ENCODE measurements at places on chromosomes 13 and 19.

- no peak overlapping the region for H3K4me3 ChIP-seq
- no peaks in the 10 kb centered on the region for H3K4me1 ChIP-seq
- no peaks in the 10 kb centered on the region for H3K27me3 ChIP-seq
- no peak overlapping the region for H3K27ac ChIP-seq
These were observed 38.7 kb upstream of the ZNF536 start for GRCh38 chr19:30333291-30334065.

DNA sequence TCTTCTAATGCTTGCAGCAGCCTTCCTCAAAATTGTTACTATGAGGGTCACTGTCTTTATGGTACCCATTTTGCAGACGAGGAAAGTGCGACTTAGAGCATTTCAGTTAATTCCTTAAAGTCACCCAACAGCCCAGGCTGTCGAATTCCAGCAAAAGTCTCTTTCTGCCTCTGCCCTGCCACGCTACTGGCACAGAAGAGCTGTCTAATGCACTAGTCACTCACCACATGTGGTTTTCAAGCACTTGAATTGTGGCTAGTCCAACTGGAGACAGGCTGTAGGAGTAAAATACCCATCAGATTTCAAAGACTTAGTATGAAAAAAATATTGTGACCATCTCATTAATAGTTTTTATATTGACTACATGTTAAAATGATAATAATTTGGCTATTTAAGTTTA, 1.7 kb downstream of the FPR1 start:
- H3K27ac ChIP-seq, result no peak overlapping the region
- H3K4me3 ChIP-seq, result no peak overlapping the region
- H3K36me3 ChIP-seq, result no peaks in the 10 kb centered on the region
- H3K27me3 ChIP-seq, result peaks cover 4% of the 10 kb centered on the region
- H3K4me1 ChIP-seq, result no peaks in the 10 kb centered on the region

GRCh38 chr19:3931041-3931440, 1.8 kb upstream of the NMRK2 start:
- H3K27me3 ChIP-seq, result peaks cover 26% of the 10 kb centered on the region
- H3K4me3 ChIP-seq, result no peak overlapping the region
- H3K4me1 ChIP-seq, result peaks cover 1% of the 10 kb centered on the region
- DNase-seq, result no peak
- H3K36me3 ChIP-seq, result no peaks in the 10 kb centered on the region

DNA sequence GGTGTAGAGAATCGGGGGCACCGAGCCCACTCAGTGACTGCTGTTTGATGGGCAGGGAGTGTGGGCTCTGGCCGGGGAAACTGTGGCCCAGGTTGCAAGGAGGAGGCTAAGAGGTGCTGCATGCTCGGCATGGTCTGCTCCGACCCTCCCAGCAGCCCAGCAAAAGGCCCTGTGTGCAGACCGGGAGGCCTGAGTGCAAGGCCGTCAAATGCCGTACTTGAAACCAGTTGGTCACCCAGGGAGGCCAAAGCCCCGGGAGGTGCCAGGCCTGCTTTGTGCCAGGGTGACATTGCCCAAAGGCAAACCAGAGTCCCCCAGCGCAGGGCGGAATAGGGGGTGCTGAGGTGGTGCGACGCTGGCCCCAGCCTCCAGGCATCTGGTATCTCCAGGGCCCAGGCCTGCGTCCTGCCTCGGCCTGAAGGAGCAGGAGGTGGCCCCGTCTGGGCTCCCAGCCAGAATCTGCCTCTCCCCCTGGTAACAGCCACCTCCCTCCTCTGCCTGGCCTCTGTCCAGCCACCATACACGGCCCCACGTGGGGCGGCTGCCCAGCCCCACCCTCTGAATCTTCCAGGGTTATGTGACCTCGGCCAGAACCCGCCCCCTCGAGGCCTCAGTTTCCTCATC, 4.0 kb downstream of the PIK3R2 start:
- no peaks in the 10 kb centered on the region for H3K27me3 ChIP-seq
- no peak for DNase-seq
- H3K4me1 ChIP-seq, result peaks cover 31% of the 10 kb centered on the region
- no peak overlapping the region for H3K4me3 ChIP-seq
- peaks cover 32% of the 10 kb centered on the region for H3K36me3 ChIP-seq

DNA sequence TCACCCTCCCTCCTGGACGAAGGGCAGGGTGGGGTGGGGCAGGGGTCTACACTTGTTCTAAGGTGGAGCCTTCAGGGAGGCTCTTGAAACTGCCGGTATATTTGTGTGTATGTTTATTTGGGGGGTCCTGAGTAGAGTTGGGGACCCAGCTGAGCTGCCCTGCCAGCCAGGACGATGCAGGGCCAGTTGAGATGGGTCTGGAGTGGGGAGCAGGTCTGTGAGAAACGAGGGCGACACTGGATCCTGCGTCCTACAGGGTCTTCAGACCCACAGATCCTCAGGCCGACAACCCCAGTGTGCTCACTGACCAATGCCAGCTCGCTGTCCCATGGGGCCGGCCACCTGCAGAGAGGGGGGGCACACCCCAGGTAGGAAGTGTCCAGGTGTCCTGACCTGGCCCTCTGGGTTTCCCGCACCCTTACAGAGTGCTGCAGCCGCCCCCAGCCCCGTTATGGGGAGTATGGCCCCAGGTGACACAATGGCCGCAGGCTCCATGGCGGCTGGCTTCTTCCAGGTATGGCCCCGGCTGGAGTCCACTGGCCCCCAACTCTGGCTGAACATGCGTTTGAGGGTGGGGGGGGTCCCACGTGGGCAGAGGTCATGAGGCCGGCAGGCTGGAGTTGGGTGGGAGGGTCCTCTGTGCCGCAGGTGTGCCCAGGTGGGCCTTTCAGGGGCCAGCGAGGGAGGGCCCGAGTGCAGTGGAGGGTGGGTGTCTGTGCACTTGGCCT, 7.4 kb downstream of the ISYNA1 start:
- DNase-seq, result no peak
- peak overlapping the region; percentile 52 for H3K27ac ChIP-seq
- no peak overlapping the region for H3K4me3 ChIP-seq
- peaks cover 36% of the 10 kb centered on the region for H3K36me3 ChIP-seq
